Inflammatory macrophage (primary cell): ENCODE measurements at places on chromosomes 2 and 18.

- no peak for DNase-seq
Measured at GRCh38 chr2:88310787-88311186, 140.6 kb downstream of the THNSL2 start.

- no peak for DNase-seq
Measured at GRCh38 chr2:126776255-126776654, 120.3 kb downstream of the GYPC start.

GRCh38 chr2:182229297-182229696 lies 197.5 kb downstream of the PDE1A start:
- no peak for DNase-seq

GRCh38 chr2:40097691-40098385 lies 318.8 kb upstream of the THUMPD2 start:
- no peak for DNase-seq

- DNase-seq, result no peak
Measured at GRCh38 chr2:238501311-238501710, 74.6 kb downstream of the ASB1 start.

- DNase-seq, result no peak
Measured at GRCh38 chr2:221546505-221547225, 25.4 kb downstream of the EPHA4 start.

DNA sequence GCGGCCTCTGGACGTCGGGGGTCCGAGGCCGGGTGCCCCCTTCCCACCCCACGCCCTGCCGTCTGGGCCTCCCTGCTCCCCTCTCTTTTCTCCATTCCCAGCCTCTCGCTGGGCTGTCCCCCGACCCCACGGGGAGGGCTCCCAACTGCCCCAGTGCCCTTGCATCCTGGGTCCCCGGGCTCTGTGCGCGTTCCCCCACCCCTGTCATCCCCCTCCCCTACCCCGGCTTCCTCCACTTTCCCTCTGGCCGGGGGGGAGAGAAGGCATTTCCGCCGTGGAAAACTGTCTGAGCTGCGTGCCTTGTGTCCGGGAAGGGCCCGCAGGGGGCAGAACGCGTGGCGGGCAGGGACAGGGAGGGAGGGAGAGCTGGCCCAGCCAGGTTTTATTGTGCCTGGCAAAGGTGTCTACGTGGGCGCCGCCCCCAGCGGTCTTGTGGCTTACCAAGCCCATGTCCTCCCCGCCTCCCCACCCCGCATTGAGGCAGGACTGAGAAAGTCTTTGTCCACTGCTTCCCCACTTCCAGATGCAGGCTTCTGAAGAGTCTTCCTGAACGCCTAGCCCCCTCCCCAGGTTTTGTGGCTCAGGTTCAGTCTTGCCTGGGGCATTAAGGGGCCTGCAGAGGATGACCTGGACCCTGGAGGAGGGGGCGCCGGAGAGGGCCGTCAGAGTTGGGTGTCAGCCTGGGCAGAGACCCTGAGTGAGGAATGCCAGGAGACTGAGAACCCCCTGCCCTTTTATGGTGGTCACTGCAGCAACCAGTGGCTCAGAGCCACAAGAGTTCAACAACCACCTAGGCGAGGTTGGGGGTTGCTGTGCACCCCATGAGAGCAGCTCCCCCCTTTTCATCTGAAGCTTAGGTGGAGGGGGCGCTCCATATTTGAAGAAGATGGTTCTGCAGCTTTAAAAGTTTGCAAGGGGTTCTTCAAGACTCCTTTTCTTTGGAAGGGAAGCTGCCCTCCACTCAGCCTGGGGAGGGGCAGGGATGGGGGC lies 1.3 kb downstream of the ITM2C start:
- no peak for DNase-seq

DNA sequence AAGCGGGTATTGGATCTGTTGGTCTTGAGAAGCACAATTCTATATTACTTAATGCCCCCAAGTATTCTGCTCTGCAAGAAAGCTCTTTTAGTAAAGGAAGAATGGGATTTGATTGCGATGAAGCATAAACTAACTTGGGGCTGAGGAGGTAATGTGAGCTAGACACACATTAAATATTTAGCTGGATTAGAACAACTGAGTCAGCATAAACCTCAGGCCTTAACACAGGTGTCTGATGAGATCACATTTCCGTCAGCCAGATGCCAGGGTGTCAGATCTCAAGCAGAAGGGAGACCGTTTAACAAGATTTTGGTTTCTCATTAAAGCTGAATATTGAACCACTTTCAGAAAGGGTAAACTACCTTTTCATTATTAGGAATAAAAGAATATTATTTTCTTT lies 94.5 kb downstream of the GYPC start:
- no peak for DNase-seq

DNA sequence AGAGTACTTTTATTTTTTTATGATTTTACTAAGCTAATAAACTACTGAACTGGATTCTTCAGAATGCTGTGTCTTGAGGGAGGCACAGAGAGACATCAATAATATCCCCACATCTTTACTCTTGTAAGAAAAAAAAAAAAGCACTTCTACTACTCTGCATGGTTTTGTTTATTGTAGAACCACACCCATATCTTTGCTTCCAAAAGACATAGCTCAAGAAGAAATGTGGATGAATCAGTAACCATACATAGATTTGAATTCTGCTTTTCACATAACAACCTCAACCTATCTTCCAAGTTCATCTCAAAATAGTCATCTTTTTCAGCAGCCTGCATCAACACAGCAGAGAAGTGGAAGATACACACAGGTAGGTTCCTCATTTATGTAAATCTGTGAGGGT lies 12.2 kb upstream of the COL5A2 start:
- DNase-seq, result no peak

GRCh38 chr2:128769457-128770142 lies 450.9 kb upstream of the HS6ST1 start:
- no peak for DNase-seq

DNA sequence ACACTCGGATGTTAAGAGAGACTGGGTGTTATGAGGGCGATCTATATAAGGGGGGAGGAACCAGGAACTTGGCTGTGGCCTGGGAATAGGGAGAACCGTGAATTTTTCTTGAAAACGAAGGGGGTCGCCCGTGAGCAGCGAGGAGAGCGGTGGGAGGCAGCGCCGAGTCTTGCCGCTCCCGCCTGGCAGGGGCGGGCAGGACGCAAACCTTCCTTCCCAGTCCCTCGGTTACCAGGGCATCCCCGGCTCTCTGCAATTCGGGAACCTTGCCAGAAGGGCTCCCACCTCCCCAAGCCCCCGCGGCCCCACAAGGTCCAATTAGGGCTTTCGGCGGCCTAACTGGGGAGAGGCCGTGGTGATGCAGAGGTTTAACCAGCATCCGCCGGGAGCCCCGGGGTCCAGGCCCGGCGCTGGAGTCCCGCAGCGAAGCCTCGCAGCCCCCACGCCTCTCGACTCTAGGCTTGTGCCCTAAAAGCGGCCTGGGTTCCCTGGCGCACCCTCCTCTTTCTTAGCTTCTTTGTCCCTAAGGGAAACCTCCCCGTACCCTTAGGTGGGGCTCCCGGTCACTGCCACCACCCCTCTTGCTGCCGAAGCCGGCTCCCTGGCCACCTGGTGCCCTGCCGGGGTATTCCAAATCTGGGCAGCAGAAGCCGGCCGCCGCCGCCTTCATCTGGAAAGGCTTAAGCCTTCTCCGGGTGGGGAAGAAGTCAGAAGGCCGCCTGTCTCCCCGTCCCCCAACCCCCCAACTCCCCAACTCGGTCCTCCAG lies 680 bp upstream of the FHOD3 start:
- DNase-seq, result no peak

GRCh38 chr2:112831946-112832840 lies 4.4 kb downstream of the IL1B start:
- no peak for DNase-seq

- no peak for DNase-seq
Measured at GRCh38 chr2:134648586-134648985, 70.2 kb downstream of the TMEM163 start.

DNA sequence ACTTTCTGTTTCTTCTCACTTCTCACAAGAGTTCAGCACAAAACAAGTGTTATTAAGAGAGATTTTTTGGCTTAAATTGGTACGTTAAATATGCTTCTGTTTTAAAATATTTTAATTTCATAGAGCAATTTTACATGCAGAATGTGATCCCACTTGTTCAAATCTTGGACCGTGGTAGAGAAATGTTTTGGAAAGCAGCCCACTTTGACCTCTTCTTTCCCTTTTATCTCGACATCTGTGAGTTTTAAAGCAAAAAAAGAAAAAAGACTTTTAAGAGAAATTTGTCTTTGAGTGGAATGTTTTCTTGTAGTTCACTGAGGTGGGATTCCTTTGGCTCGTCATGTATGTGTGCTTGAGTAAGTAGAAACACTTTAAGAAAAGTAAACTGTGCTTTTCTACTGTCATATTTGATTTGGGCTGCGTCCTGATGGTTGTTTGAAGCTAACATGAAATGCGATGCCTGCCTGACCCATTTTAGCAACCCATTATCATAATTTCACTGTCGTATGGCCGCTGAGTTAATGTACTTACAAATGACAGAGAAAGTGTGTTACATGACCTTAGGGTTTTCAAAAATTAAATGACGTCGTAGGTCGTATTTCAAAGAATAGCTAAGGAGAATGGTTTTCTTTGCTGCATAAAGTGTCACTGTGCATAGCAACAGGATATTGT lies 54.5 kb downstream of the TSHZ1 start:
- DNase-seq, result no peak

- no peak for DNase-seq
Measured at GRCh38 chr2:34305587-34305986, 706.5 kb upstream of the FAM98A start.

DNA sequence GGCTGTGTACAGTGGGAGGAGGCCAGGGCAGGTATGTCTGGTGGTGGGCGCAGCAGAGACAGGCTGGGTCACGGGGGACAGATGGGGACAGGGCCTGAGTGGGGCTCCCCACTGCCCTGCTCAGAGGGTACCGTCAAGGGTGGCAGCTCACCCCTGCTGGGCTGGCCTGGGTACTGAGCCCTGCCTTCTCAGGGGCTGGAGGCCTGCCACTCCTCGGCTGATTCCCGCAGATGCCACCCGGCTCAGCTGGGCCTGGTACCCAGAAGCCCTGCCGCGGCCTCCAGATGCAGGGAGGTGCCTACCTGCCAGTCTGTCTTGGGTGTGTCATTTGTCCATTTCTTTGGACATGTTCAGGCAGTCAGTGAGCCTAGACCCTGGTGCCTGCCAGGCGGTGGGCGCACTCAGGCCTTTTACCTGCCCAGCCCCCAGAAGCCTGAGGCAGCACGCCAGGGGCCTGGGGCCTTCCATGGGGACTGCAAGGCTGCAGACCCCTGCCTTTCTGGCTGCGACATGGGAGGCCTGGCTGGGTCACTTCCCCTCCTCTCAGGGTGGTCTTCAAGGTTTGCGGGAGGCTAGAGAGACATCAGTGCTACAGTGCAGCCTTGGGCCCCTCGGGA lies 3.3 kb downstream of the SNORC start:
- DNase-seq, result no peak
